ENCODE measurements at places on chromosomes 6 and 20. TPM values are rescaled to one million over a fixed set of nuclear protein-coding genes. Genes with fewer than 3 reads are reported as not detected.

Gene CNKSR3
- 15.3 TPM for total RNA-seq

Gene RAB44
- not detected for total RNA-seq

Gene PTCHD4
- 0.91 TPM for total RNA-seq

Gene RUNX2
- 25.3 TPM for total RNA-seq

Gene IL17A
- total RNA-seq = not detected

Gene ZNF133
- 14.0 TPM for total RNA-seq

Gene SNTA1
- 28.9 TPM for total RNA-seq

Gene ZBP1
- total RNA-seq = not detected

Gene SEMG1
- not detected for total RNA-seq

Gene STMND1
- not detected for total RNA-seq

Gene EMILIN3
- 2.1 TPM for total RNA-seq

Gene SASH1
- total RNA-seq = 70.6 TPM

Gene ZNF322
- 30.6 TPM for total RNA-seq

Gene STX11
- total RNA-seq = 1.6 TPM

Gene UBD
- total RNA-seq = not detected

Gene MUCL3
- not detected for total RNA-seq

Gene ADGRG6
- 0.51 TPM for total RNA-seq

Gene GRIK2
- total RNA-seq = 10.8 TPM

Gene CLPSL1
- not detected for total RNA-seq

Gene EDN3
- total RNA-seq = not detected

Gene PBOV1
- total RNA-seq = not detected

Gene PLA2G7
- not detected for total RNA-seq

Gene RAET1L
- total RNA-seq = not detected

Gene HTR1B
- 11.4 TPM for total RNA-seq
